ENCODE measurements at places on chromosomes 16 and 17.

DNA sequence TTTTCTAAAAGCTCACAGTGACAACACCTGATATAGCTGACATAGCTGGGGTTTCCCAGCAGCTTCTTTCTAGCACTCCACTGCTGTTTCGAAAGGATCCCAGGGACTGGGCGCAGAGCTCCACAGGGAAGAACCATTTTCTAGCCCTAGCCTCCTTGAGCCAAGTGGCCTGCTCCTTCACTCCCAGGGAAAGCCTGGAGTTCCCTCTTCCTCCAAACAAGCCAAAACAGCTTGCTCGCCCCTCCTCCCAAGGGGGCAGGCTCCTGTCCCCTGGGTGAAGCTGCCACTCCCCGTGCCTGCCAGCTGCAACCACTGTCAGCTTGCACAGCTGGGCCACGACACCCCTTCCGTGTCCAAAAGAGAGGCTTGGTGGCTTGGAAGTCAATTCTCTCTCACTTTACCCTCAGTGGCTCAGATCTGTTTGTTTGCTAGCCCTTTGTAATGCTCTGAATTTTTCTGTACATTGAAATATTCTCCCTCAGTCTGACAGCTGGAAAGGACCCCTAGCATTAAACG, 59.8 kb downstream of the CYTH1 start:
- DNase-seq, result no peak

DNA sequence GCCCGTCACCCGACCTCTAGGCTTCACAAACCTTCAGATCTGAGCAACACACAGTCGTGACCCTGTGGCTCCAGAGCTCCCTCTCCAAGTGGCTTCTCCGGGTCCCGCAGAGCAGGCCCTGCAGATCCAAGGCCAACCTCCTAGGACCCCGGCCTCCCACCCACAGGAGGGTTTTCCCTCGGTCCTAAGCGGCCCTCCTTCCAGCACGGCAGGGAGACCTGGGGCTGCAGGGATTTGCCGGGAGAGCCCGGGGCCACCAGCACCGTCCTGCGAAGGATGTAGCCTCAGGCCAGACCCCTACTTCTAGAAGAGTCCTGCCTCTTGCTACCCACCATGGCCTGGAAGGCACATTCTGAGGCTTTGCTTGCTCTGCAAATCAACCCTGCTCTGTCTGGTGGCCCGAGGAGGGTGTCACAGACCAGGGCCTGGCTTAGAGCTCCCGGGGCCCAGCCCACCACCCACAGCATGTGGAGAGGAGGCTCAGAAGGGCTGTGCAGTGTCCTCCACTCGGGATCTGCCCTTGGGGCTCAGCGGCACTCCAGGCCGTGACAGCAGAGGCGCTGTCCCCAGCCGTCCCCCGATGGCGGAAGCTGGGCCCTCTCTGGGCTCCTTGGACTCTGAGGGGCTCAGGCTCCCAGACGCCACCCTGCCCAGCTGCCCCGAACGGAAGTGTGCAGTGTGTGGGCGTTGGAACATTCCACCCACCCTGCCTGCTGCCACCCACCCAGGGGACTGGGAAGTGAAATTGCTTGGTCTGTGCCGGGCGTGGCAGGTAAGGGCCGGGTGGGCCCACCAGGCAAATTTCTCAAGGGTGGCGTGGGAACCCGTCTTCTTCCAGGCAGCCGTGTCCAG, 28.8 kb upstream of the ACSF3 start:
- DNase-seq, result no peak

DNA sequence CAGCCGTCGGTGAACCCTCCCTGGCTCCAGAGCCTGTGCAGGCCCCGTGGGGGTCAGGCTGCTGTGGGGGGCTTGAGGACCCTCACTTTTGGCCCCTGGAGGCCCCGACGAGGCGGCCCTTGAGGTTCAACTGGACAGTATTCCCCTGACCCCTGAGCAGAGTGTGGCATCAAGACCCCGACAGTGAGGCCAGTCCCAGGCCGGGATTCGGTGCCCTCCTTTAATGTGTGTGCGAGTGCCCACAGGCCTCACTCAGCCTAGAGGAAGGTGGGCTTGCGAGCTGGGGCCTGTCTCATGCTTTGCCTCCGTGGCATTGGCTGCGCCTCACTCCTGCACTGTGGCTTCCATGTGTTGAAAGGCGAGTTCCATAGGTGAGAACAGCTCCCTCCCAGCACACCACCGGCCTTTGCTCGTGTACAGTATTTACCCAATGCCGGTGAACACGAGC, 94.5 kb downstream of the METRNL start:
- DNase-seq, result no peak

- peak; percentile 87 for DNase-seq
Measured at GRCh38 chr17:42798383-42799380, at the start of the genes CNTD1 and COA3. TSS of gene CNTD1 (plus strand) at chr17:42798861. CDS start at chr17:42799068, 207 bp downstream. TSS of gene COA3 (minus strand) at chr17:42798704. CDS start at chr17:42798681, 23 bp downstream.

DNA sequence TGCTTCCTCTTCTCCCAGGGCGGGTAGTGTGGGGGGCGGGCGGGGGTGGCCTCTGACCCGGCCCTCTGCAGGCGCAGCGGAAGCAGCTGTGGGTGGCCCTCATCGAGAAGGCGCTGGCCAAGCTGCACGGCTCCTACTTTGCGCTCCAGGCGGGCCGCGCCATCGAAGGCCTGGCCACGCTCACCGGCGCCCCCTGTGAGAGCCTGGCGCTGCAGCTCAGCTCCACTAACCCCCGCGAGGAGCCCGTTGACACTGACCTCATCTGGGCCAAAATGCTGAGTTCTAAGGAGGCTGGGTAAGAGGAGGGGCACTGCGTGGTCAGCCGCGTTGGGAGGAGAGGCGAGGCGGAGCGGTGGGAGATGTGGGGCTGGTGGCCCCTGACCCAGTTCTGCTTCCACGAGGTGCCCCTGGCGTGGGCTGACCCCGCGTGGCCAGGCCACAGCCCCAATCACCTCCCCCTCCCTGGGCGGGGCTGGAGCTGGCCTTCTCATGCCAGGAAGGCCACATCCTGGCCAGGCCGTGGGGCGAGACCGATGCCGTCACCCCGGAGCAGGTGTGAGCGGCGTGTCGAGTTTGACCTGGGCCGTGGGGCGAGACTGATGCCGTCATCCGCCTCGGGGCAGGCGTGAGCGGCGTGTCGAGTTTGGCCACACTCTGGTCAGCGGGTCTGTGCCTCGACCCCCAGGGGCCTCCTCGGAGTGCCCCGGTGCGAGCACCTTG, 10.5 kb upstream of the PRR35 start:
- no peak for DNase-seq

DNA sequence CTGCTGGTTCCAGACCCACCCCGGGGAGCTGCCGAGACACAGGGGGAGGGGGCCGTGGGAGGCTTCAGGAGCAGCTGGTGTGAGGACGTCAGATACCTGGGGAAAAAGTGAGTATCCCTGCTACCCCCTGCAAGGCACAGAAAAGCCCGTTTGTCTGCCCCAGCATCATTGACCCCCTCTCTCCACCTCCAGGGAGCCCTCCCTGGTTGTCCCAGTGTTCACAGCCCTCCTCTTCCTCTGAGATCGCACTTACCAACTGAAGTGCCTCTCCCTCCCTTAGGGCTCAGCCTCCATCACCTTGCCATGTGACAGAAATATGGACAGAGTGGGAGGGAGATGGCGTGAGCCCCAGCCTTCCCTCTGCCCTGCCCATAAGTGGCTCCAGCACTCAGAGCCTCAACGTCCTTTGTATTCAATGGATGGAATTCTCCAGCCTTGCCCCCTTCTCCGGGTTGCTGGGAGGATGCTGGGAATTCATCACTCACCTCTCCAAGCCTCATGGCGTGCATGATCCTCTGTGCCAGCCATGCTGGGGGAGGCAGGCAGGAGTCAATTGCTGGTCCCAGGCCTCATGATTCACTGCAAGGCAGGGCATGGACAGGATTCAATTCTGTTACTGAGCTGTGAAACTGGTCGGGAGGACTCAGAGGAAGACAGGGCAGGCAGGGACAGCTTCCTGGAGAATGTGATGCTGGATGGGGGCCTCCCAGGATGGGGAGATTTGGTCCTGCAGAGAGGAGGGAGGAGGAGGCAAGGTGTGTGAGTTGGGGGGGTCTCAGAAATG, 14.6 kb downstream of the SPNS3 start:
- no peak for DNase-seq

GRCh38 chr17:79945591-79946255, 89.9 kb downstream of the TBC1D16 start:
- DNase-seq, result no peak

DNA sequence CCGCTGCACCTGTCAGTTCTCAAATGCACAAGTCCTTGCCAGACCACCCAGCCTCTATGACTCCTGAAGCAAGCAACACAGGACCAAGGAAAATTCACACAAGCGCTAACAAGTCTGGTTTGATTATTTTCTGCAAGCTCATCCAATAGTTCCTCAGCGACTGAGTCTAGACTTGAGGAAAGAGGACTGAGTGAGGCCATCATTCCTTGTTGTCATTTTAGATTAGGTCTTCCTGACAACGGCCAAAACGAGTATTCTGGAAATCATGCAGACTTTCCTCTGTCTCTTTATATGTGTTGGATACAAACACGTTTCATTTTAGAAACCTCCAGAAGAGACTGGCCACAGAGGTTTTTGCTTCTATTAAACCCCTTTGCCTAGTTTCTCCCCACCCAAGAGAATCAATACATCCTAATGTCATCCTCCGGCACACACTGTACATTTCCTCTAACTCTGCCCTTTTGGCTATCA, 561 bp downstream of the CCDC47 start:
- DNase-seq, result peak; percentile 21

DNA sequence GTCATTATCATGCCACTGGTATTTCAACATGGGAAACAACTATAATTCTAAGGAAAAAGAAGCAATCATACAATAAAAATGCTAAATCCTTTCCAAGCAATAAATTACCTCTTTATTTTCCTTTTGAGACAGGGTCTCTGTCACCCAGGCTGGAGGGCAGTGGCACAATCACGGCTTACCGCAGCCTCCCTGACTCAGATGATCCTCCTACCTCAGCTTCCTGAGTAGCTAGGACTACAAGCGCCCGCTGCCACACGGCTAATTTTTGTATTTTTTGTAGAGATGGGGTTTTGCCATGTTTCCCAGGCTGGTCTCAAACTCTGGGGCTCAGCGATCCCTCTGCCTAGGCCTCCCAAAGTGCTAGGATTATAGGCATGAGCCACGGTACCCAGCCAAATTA, 24.1 kb downstream of the CNOT1 start:
- no peak for DNase-seq

GRCh38 chr17:58043221-58044181, 36.5 kb upstream of the SRSF1 start:
- DNase-seq, result no peak

DNA sequence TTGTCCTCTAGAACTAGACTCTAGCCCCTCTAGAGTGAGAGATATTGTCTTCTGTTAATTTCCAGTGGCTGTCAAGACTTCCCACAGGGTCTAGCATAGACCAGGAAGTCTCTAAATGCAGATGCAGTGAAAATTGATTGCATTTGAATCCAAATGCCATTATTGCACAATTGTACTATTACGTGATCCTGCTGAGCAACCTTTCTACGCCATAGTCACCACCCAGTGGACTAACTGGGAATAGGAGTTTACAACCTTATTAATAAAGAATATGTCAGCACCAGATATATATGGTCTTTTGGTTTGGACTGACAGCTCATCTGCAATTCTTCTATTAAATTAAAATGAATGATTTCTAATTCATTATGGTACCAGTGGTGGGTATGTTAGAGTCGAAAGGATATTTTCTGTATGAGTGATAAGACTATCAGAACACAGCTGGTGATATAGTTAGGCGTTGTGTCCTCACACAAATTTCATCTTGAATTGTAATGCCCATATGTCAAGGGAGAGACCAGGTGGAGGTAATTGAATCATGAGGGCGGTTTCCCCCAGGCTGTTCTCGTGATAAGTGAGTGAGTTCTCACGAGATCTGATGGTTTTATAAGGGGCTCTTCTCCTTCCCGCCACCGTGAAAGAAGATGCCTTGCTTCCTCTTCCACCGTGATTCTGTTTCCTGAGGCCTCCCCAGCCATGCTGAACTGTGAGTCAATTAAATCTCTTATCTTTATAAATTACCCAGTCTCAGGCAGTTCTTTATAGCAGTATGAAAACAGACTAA, 138.9 kb upstream of the CA10 start:
- DNase-seq, result no peak

DNA sequence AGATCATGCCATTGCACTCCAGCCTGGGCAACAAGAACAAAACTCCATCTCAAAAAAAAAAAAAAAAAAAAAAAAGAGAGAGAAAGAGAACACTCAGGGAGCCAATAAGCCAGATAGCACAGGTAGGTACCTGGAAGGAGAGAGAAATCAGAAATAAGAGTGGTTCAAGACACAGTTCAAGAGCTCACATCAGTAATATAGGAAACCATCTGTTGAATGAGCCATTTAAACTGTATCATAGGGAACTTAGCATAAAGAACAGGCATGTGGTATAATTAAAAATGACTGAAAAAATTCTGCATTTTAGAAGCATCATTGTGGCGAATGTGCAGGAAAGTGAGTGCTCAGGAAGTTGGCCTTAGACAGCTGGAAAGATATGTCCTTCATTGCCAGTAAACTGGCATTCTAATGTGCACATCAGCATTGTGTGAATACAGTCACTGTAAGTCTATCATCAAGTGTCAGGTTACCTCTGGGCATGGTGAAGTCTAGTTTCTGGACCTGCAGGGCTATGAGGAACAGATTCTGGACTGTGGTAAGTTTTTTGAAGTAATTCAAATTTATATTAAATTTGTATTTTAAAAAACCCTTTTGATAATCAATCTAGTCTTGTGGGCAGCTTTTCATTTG, 20.4 kb downstream of the KRT12 start:
- DNase-seq, result no peak

- no peak for DNase-seq
Measured at GRCh38 chr17:60076811-60077210, 1.9 kb downstream of the HEATR6 start.

GRCh38 chr17:73324711-73325526, 13.1 kb upstream of the CDC42EP4 start:
- no peak for DNase-seq

DNA sequence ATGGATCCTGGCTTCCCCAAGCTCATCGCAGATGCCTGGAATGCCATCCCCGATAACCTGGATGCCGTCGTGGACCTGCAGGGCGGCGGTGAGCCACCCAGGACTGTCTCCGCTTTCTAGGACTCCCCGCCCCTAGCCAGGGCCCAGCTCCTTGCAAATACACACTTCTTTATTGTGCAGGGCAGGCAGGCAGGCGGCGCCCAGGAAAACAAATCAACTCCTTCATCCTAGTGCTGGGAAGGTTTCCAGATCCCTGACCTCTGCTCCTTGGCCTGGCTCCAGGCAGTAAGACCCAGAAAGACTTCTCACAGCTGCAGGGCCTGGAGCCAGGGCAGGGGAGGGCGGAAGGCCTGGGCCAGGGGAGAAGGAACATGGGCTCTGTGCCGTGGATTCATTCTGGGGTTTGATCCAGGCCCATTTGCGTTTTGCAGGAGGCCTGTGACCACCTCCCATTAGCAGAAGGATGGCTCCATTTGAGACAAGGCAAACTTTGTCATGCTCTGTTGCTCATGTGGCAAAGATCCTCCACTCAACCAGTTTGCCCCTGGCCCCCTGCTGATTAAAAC, 6.0 kb upstream of the LPCAT2 start:
- DNase-seq, result no peak

- no peak for DNase-seq
Measured at GRCh38 chr17:55059724-55060123, 91.2 kb downstream of the STXBP4 start.
